Endothelial cell of umbilical vein (primary cell): ENCODE measurements at places on chromosomes 6 and 20. TPM values are rescaled to one million over a fixed set of nuclear protein-coding genes. Genes with fewer than 3 reads are reported as not detected.

DNA sequence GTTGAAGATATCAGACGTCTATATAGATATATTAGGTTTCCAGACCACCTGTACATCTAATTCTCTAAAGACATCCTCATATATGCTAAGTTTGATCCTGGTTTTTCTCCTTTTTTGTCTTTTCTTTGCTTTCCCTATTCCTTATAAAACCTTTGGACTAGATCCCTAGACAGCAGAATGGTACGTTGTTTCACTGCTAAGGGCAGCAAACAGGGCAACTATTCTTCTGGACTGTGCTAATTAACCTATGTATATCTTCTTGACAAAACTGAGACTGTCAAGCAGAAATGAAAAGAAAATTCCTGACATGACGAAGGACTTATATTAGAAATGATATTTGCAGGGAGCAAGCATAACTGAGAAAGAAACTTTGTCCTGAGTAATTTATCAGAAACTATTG, 19.1 kb downstream of the ME1 start:
- no peak for DNase-seq
- H3K4me1 ChIP-seq, result no peaks in the 10 kb centered on the region
- H3K27me3 ChIP-seq, result no peaks in the 10 kb centered on the region
- no peak overlapping the region for H3K4me3 ChIP-seq
- no peaks in the 10 kb centered on the region for H3K36me3 ChIP-seq

CRIP3 gene
- total RNA-seq, result not detected in 2 replicates

SLC32A1 gene
- total RNA-seq, result not detected in 2 replicates

PIM1 gene
- 10.5 and 11.3 TPM in 2 replicates for total RNA-seq

GRCh38 chr6:11964729-11965335, 47.3 kb upstream of the HIVEP1 start:
- H3K4me3 ChIP-seq, result no peak overlapping the region
- no peak for DNase-seq
- H3K4me1 ChIP-seq, result no peaks in the 10 kb centered on the region
- no peaks in the 10 kb centered on the region for H3K27me3 ChIP-seq

WFDC8 gene
- not detected in 2 replicates for total RNA-seq

DNA sequence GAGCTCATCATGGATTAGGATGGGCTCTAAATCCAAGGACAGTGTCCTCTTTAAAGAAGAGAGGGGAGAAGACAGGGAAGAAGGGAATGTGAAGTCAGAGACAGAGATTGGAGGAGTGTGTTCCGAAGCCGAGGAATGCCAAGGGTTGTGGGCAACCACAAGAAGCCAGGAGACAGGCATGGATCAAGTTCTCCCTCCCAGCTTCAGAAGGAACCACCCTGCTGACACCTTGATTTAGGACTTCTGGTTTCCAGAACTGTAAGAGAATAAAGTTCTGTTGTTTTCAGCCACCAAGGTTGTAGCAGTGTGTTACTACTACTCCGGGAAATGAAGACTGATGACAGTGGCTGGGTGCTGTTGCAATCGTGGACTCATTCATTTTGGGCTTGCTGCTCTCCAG, 120.1 kb downstream of the RPS12 start:
- H3K27me3 ChIP-seq, result no peaks in the 10 kb centered on the region
- no peak overlapping the region for H3K4me3 ChIP-seq
- no peak for DNase-seq

TUBB2A gene
- total RNA-seq, result 73.2 and 80.3 TPM in 2 replicates

CAGE1 gene
- not detected in 2 replicates for total RNA-seq

SNX14 gene
- 64.9 and 74.3 TPM in 2 replicates for total RNA-seq

DNA sequence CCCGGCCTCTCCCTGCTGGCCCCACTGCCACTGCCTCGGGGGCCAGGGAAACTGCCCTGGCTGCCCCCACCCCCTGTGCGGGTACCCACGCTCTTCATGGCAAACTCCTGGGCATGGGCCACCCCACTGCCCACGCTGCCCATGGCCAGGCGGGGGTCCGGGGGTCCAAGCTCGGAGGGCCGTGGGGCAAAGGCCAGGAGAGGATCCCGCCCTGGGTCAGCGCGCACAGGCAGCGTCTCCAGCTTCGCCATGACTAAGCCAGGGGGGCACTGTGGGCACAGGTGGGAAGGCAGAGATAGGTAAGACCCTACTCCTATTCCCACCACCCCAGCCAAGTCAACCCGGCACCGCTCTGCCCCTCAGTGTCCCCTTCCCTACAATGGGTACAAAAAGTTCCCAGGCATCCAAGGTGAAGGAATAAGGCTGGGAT, 6.4 kb downstream of the LZTS3 start:
- H3K4me1 ChIP-seq, result no peaks in the 10 kb centered on the region
- no peak for DNase-seq
- no peak overlapping the region for H3K27ac ChIP-seq

- no peaks in the 10 kb centered on the region for H3K4me1 ChIP-seq
- H3K36me3 ChIP-seq, result no peaks in the 10 kb centered on the region
- no peak for DNase-seq
Observed at GRCh38 chr6:87333591-87334181, 4.6 kb upstream of the GJB7 start.

HDGFL1 gene
- not detected in 2 replicates for total RNA-seq

- no peaks in the 10 kb centered on the region for H3K27me3 ChIP-seq
- H3K4me1 ChIP-seq, result no peaks in the 10 kb centered on the region
- no peak overlapping the region for H3K4me3 ChIP-seq
- H3K36me3 ChIP-seq, result no peaks in the 10 kb centered on the region
- no peak for DNase-seq
Observed at GRCh38 chr6:146017672-146018071, 11.2 kb upstream of the GRM1 start.

DNA sequence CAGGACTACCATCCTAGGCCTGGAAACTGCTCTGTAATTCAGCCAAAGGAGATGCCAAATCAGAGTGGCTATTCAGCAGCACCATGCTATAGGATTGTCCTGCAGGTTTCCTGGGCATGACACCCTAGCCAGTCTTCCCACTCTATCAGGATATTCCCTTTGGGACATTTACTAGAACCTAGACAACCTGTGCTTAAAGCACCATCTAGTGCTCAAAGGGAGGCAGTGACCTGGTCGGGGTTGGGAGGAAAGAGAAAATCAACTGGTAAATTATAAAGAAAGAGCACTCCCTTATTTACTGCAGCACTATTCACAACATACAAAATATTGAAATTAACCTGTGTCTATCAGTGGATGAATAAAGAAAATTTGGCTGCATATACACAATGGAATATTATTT, 67.2 kb upstream of the SMLR1 start:
- no peak overlapping the region for H3K4me3 ChIP-seq
- no peaks in the 10 kb centered on the region for H3K36me3 ChIP-seq
- no peaks in the 10 kb centered on the region for H3K4me1 ChIP-seq
- peaks cover 10% of the 10 kb centered on the region for H3K27me3 ChIP-seq

- H3K27ac ChIP-seq, result no peak overlapping the region
- DNase-seq, result no peak
- H3K4me1 ChIP-seq, result no peaks in the 10 kb centered on the region
Observed at GRCh38 chr6:43938178-43939105, 168.4 kb downstream of the VEGFA start.

DNA sequence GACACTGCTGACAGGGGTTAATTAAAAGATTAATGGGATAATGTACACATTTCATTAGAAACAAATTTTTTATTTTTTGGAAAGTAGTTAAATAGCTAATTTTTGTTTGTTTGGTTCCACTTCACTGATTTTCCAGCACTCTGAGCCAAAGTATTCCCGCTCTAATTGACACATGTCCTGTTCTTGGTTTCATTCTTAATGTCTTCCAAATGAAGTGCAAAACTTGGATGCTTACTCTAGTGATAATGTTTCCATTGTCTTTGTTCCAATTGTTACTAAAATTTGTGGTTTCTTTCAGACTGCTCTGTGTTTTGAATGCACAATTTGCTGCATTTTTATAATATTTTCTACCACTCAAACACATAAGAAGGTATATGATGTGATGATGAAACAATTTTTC, 794.3 kb downstream of the PHF3 start:
- H3K4me1 ChIP-seq, result no peaks in the 10 kb centered on the region
- no peak overlapping the region for H3K4me3 ChIP-seq
- DNase-seq, result no peak
- no peak overlapping the region for H3K27ac ChIP-seq

DNA sequence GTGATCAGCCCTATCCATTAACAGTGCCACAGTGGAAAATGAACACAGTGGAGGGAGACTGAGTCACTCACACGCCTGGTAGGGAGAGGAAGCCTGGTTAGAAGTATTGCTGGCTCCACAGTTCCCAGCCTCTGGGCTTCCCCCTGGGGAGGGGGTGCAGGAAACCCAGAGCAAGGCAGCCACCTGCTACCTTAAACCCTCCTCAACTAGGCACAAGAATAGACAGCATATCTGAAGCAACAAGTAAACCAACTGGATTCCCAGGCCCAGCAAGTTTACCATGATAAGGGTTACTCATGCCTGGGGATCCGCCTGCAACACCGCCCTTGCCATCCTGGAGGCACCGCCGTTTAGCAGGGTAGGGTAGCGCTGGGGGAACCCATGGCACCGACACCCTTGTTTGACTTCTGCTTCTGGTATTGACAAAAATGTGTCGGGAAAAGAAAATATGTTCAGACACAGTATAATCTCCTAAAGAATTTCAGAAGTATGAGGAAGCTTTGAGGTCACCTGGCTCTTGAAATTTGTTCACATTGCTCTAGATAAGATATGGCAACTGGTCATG, 38.3 kb downstream of the SLC22A23 start:
- H3K4me1 ChIP-seq, result peaks cover 16% of the 10 kb centered on the region
- H3K27ac ChIP-seq, result no peak overlapping the region
- H3K27me3 ChIP-seq, result no peaks in the 10 kb centered on the region
- no peak overlapping the region for H3K4me3 ChIP-seq
- DNase-seq, result peak; percentile 25

- H3K4me3 ChIP-seq, result no peak overlapping the region
- H3K27me3 ChIP-seq, result no peaks in the 10 kb centered on the region
- H3K27ac ChIP-seq, result no peak overlapping the region
- H3K36me3 ChIP-seq, result peaks cover 5% of the 10 kb centered on the region
- DNase-seq, result no peak
Observed at GRCh38 chr6:43188426-43188825, 6.4 kb downstream of the CUL9 start.

GRCh38 chr6:145547594-145548335, 187.6 kb downstream of the EPM2A start:
- no peaks in the 10 kb centered on the region for H3K27me3 ChIP-seq
- H3K4me1 ChIP-seq, result no peaks in the 10 kb centered on the region
- DNase-seq, result no peak
- H3K36me3 ChIP-seq, result no peaks in the 10 kb centered on the region

DNA sequence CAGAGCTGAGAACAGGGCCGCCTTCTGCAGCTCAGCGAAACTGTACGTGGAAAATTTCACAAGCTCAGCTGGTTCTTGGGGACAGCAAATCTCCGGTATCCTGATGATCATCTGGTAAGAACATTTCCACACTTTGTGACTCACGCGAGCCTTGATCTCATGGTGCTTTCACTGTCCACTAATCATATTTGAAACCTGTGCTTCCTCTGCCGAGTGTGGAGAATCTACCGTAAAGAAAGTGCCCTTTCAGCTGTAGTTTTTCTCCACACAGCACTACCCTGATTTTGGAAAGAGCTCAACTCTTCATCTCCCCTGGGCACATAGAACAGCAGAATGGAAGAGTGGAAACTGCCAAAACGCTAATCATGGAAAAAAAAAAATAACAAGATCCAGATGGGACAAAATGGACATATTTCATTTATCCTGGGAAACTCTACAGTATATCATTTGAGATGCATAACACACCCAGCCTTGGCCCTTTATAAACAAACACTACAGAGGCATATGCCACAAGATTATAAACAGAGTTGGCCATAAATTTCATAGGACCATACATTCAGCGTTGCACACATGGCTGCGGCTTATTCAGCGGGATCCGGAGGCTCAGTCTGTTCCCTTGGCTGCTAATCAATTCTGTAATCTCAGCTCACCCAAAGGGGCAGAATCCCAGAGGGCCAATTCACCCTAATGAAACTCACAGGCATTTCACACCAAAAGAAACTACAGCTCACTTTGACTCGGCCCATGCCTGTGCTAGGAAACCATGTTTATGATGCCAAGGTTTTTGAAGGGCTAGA, 434.5 kb downstream of the HDGFL1 start:
- no peak overlapping the region for H3K27ac ChIP-seq
- H3K4me3 ChIP-seq, result no peak overlapping the region
- no peaks in the 10 kb centered on the region for H3K36me3 ChIP-seq
- DNase-seq, result no peak
- H3K4me1 ChIP-seq, result no peaks in the 10 kb centered on the region

TREML2 gene
- total RNA-seq, result not detected in 2 replicates

PCK1 gene
- not detected in 2 replicates for total RNA-seq

DNA sequence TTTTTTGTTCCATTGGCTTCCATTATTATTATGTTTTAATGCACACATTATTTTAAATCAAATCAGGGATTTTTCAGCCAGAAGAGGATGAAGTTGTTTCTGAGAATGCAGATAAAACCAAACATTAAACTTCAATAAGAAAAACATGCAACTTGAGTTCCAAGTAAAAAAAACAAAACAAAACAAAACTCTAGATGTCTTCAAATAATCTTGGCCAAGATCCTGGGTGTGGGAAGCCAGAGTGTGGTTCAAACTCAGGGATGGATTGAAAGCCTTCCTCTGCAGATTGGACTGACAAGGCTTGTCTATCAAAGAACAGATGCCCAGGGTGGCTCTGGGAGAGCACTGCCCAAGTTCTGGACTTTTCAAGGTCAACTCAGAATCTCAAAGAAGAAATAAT, 134.1 kb downstream of the LCA5 start:
- H3K4me1 ChIP-seq, result no peaks in the 10 kb centered on the region
- H3K27ac ChIP-seq, result no peak overlapping the region
- no peak for DNase-seq
- H3K27me3 ChIP-seq, result no peaks in the 10 kb centered on the region

GRCh38 chr6:158826819-158827501, 7.8 kb upstream of the EZR start:
- DNase-seq, result no peak
- H3K27me3 ChIP-seq, result no peaks in the 10 kb centered on the region
- no peaks in the 10 kb centered on the region for H3K36me3 ChIP-seq
- H3K27ac ChIP-seq, result no peak overlapping the region
- no peaks in the 10 kb centered on the region for H3K4me1 ChIP-seq

PRRT1 gene
- 0.76 and 1.3 TPM in 2 replicates for total RNA-seq

GRCh38 chr20:25237610-25238318, 10.1 kb upstream of the PYGB start:
- H3K36me3 ChIP-seq, result no peaks in the 10 kb centered on the region
- H3K4me1 ChIP-seq, result peaks cover 19% of the 10 kb centered on the region
- H3K27me3 ChIP-seq, result no peaks in the 10 kb centered on the region
- H3K4me3 ChIP-seq, result no peak overlapping the region
- peak; percentile 92 for DNase-seq
